ENCODE measurements at places on chromosomes 11 and 22.
A peak's percentile ranks its signal among the peaks of the same experiment; 100 is the strongest.

DNA sequence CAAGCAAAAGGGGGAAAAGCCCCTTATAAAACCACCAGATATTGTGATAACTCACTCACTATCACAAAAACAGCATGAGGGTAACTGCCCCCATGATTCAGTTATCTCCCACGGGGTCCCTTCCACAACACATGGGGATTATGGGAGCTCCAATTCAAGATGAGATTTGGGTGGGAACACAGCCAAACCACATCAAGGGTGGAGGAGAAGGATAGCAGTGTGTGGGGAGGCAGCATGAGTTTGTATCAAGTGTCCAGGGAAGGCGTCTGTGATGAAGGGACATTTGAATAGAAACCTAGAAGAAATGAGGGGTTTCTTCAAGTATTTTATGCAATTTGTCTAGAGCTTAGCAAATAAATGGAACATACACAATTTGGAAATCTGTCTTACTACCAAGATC lies 98.2 kb downstream of the SLC1A2 start:
- no peak for DNase-seq

- peak; percentile 86 for DNase-seq
Measured at GRCh38 chr11:64230171-64230984, at the start of gene DNAJC4. DNAJC4 (plus strand) TSS chr11:64230548; CDS start chr11:64230855, 307 bp downstream.

DNA sequence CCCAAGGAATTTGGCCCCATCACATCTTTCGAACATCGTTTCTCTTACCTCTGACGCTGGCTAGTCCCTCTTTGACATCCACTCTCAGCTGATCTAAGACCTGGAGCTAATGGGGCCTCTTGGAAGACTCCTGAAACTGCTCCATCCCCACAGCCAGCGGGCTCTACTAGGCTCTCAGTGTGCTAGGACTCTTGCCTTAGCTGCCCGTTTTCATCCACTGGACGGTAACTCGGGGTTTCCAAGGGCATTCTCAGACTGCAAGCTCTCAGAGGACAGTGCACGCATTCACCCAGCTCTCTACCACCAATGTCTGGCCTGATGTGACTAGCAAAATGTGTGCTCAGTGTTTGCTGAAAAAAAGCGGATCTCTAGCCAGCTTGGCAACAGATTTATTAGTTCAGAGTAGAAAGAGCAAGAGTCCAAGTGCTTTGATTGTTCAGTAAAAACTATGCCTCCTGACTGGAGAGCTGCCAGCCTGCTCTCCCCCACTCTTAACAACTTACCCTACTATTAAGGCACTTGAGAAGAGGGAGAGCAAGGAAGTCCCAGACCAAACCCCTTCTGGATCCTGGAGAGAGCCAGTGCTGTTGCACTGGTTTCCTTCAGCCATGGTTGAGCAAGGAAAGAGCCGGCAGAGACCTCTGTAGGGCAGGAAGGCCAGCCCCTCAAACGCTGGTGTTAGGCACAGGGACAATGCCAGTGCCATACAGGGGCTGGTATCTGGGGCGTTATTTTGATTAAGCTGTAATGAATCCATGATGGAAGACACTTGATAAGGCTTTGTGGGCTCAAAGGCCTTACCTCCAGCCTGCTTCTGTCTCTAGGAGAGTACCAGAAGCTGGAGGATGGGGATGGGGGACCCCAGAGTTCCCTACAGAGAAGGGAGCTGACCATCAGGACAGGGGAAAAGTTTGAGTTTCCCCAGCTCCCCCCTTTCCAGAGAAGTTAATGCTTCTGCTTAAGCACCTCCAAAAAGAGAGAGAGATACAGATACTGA lies 9.2 kb downstream of the RELA start:
- DNase-seq = no peak

GRCh38 chr11:95264881-95265280 lies 33.9 kb upstream of the SESN3 start:
- DNase-seq = no peak

DNA sequence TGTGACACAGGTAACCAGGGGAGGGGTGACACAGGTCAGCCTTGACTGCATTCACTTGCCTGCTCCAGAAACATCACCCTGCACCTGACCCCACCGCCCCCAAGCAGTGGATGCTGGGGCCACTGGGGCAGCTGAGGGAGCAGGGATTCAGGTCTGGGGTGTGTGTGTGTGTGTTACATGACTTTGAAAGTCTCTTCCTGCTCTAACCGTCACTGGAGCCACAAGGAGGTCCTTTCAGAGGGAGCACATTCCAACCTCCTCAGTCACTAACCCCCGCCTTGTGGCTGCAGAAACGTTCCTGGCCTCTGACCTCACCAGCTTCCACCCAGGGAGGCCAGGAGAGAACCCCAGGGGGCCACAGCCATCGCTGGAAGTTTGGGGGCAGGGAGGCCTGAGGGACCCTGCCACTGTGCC lies 2.9 kb upstream of the FOSL1 start:
- no peak for DNase-seq

GRCh38 chr11:23233075-23233474 lies 372.8 kb upstream of the CCDC179 start:
- no peak for DNase-seq

- no peak for DNase-seq
Measured at GRCh38 chr11:132559331-132560036, 972.8 kb downstream of the OPCML start.

DNA sequence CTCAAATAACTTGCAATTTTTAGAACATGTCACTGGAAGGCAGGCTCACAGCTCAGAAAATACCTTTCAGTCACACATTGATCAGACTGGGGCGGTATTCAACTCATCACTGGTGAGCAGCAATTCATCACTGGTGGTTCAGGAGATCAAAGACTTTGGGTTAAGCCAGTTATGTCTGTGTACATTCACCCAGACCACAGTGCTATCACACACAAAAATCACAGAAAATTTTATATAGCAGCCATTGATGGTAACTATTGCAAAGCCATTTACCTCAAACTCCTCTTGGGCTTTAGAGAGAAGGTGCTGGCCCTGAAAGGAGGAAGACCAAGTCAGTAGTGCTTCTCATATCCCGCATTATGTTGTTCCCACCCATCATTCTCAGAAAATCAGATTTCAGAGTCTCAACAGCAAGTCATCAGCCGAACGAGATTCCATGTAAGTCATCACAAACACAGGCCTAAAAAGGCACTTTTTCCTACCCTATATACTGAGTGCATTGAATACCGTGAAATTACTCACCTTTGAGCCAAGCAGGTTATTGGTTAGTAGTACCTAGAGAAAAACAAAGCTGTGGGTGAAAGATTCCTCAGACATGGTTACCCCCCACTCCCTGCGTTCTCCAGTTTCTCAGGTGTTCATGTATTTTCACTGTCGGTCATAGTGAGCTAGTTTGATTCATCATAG lies 14.0 kb upstream of the WDR74 start:
- no peak for DNase-seq

DNA sequence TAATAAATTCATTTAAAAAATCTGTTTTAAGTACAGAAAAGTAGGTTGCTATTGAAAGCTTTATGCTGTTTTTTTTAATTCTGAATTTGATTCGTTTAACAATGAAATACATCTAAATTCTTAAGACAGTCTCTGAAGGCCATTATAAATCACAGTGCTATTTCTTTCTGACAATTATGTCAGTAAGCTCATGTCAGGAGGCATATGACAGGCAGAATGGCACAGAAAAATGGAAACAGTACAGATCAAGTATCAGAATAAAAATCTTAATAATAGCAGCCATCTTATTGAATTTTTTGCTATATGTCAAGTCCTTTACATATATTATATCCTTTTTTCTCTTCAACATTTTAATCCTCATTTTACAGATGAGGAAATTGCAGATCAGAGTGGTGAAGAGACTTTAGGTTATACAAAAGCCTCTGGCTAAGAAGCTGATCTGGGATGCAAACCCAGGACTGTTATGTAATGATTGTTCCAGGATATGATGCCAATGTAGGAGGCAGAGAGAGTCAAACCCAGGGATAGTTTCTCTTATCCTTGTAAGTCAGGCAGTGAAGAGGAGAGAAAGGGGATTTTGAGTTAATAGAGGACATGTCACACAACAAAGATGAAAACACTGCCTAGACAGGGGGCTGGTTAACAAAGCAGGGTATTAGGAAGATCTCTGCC lies 283.1 kb upstream of the CCDC90B start:
- no peak for DNase-seq

- no peak for DNase-seq
Measured at GRCh38 chr11:83881428-83881827, 595.3 kb upstream of the CCDC90B start.

GRCh38 chr22:46536537-46537224 lies 739 bp downstream of the CELSR1 start:
- DNase-seq = no peak

DNA sequence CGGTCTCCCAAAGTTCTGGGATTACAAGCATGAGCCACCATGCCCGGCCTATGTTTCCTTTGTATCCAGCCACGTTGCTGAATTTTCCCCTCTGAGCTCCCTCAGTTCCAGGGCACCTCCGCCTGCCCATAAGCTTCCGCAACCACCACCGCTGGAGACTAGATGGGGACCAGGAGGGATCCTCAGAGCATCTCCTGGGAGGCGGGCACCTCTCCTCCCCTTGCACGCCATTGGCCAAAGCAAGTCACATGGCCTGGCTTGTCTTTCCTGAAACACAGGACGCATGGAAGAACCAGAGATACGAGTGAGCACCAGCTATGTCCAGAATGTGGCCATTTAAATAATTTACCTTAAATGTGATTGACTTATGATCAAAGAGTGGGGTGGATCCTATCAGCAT lies 388.3 kb downstream of the BRD1 start:
- DNase-seq = no peak

DNA sequence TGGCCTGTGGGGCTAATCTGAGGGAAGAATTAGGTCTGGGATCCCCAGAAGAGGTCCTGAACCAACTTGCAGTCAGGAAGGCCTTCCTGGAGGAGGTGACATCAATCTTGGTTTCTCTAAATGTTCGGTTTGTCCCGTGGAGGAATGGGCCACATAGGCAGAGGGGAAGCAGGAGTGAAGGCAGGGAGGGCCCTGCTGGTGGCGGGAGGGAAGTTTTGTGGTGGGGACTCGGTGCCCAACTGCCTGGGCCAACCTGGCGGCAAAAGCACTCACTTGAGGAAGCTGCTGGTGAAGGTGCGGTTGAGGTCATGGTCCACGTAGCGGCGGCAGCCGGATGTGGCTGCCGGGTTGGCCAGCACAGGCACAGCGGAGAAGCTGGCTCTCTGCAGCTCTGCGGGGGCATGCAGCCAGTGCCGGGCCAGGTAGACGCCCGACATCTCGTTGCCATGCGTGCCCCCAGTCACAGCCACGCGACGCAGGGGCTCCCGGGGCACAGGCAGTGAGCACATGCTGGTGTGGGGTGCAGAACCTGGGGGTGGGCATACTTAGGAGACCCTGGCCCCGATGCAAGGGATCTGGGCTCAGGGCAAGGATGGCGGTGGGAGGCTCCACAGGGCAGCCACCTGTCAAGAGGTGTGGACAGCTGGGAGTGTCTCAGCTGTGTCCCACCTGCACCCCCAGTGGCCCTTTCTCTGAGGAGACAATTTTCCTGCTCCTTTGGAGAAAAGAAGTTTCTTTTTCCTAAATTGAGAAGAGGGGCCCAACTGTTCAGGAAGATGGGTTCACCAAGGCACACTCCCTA lies 3.8 kb downstream of the ACY3 start:
- no peak for DNase-seq

DNA sequence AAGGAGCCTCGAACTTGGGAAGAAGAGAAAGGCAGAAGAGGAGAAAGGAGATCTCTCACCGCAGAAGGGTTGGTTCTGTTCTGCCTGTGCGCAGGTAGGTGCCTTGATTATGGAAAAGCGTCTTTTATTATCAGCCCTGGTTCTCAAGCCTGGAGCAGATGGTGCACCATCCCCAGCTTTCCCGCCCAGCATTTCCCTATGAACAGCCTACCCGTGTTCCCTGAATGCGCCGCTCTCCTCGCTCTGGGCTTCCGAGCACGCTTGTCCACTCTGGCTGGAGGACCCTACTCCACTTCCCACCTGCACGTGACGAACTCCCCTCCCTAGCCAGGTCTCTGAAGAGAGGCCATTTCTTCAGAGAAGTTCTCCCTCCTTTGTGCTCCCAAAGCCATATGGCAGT lies 15.2 kb downstream of the IGSF9B start:
- no peak for DNase-seq

DNA sequence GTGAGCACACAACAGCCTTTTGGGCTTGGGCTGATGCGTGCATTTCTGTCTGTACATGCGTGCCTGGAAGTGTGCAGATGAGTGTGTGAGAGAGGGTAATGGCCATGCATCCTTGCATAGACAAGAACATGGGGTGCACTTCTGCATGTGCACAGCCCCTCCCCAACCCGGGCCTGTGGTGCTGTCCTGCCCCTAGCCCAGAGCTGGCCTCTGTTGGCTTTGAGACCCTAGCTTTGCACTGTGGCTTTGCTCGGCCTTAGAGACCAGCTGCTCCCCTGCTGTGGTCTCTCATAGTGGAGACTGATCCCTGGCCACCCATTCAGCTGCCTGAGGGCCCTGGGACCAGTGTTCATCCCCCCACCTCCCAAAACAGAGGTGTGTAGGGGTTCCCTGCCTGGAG lies 25.4 kb downstream of the ST3GAL4 start:
- DNase-seq = no peak

- DNase-seq = no peak
Measured at GRCh38 chr22:41445129-41446056, 1.2 kb downstream of the TOB2 start.

- no peak for DNase-seq
Measured at GRCh38 chr11:13448876-13449275, 14.1 kb downstream of the BTBD10 start.

- no peak for DNase-seq
Measured at GRCh38 chr22:46734830-46735453, 3.1 kb downstream of the CERK start.
